A549 treated with GW870086 at 1 μM for 4 hours (cell line): ENCODE measurements at places on chromosomes 6 and 20. TPM values are rescaled to one million over a fixed set of nuclear protein-coding genes. Genes with fewer than 3 reads are reported as not detected.

VGLL2 gene
- total RNA-seq, result not detected in 5 replicates

NTSR1 gene
- total RNA-seq, result 0.06 to 0.27 TPM (median 0.07 TPM) in 5 replicates

ENPP3 gene
- 0.05 TPM in 1 of 5 replicates, not detected in the others for total RNA-seq

TSBP1 gene
- total RNA-seq, result not detected in 5 replicates

POM121L2 gene
- not detected in 5 replicates for total RNA-seq

OR2B6 gene
- 0.14 to 0.32 TPM (median 0.18 TPM) in 3 of 5 replicates, not detected in the others for total RNA-seq

PPP1R3G gene
- 1.6 to 2.4 TPM (median 2.0 TPM) in 5 replicates for total RNA-seq

PACRG gene
- total RNA-seq, result not detected in 5 replicates

SRXN1 gene
- total RNA-seq, result 206 to 259 TPM (median 225 TPM) in 5 replicates

VSX1 gene
- total RNA-seq, result 0.43 to 1.1 TPM (median 0.61 TPM) in 5 replicates

TRIM15 gene
- total RNA-seq, result not detected in 5 replicates

HACE1 gene
- 1.8 to 2.9 TPM (median 2.8 TPM) in 5 replicates for total RNA-seq

CNKSR3 gene
- total RNA-seq, result 6.3 to 9.3 TPM (median 7.8 TPM) in 5 replicates
